NCI-H187 (cell line): ENCODE measurements at places on chromosomes 5 and 9.

- peak; percentile 90 for DNase-seq
Measured at GRCh38 chr5:69414885-69415583, at the start of gene MARVELD2. Gene MARVELD2 (plus strand): TSS chr5:69415116. CDS start chr5:69419386, 4,270 bp downstream.

GRCh38 chr9:79312686-79313421, 258.9 kb upstream of the TLE4 start:
- DNase-seq = no peak

GRCh38 chr9:108296056-108296455, 559.7 kb downstream of the ACTL7B start:
- no peak for DNase-seq

DNA sequence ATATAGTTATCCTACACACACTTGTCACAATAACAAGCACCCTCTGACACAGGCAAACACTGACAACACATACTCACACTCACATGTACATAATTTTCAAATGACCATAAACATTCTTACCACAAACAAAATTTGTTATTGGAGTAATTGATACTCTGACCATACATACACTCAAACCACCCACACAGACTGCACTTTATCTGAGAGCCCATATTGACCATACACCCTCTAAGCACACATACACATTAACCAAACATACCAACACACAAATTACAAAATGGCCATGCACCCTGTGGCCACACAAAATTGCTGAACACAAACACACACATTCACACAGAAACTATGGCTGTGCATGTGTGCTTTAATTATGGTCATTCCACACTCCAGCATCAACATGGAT, 79.1 kb upstream of the FAM120A start:
- DNase-seq = no peak

DNA sequence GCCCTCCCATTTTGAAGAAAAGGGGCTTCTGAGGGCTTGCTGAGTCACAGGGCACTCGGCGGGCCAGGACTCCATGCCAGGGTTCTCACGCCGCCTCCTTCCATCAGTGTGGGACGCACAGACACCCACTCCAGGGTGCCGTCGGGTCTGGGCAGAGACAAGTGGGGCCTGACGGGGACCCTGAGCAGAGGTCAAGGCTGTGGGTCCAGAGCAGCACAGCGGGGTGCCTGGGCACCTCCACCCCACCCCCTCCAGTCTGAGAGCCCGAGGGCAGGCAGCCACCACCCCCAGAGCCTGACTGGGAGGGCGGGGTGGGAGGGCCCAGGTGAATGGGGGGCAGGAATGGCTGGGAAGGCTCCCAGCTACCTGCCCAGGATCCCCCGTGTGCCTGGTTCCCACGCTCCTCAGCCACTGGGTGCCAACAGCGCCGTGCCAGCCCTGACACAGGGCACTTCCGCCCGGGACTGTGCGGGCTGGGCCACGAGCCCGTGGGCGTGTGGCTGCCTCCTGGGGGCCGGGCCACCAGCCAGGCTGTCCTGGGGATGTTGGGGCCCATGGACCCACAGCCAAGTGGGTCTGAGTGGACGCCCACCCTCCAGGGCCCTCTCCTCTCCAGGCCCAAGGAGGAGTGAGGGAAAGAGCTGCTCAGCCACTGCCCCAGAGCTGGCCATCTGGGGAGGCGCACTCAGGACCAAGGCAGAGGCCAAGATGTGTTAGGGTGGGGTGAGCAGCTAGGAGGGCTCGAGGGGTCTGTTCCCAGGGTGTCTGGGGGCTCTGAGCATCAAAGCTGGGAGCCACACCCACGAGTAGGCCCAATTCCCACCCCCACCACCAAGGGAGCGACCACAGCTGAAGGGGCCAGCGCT, 10.1 kb upstream of the NRARP start:
- DNase-seq = no peak

DNA sequence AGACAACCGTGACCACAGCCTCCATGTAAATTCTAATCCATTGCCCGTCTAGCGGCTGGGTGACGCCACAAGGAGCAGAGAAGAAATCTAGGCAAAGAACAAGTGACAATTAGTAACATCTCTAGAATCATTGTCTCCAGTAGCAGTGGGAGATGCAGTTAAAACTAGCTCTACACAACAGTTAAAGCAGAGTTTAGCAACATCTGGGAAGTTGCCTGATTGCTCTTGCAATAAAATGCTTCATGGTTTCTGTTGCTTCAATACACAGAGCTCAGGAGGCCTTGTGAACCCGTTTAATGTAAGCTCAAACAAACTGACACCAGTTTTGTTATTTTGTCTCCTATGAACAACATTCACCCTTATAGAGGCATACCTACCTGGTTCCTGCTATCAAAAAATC, 369.8 kb upstream of the PDE4D start:
- DNase-seq = no peak

DNA sequence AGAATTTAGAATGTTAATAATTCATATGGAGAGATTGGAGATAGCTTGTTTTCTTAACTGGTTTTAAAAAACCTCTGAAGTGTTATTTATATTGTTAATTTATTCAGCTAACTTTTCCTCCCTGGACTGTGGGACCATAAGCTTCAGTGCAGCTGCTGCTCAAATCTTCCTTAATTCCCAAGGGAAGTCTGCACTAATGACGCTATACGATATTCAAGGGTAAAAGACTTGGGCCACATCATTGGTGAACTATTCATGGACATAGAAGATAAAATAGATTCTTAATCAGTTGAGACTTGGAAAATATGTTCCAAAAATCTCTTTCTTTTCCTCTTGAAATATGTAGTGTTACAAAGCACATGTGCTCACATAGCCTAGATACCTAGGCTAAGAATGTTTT, 31.1 kb upstream of the GAS1 start:
- DNase-seq = no peak

DNA sequence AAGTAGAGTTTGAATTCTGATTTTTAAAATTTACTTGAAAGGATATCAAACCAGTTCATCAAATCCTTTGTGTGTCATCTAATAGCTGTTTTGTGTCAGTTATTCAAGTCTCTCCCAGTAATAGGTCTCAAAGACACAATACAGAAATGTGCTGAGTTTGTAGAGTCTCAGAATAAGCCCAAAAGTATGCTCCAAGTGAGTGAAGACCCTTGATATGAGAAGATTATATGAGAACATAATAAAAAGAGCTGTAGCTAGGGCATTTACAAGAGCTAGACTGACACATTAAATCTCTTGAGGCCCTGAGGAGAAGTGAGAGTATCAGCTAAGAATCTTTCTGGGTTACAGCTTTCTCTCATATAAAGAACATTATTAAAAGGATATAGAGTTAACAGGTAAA, 721.0 kb upstream of the ARRDC3 start:
- no peak for DNase-seq

GRCh38 chr5:13252699-13253098, 691.8 kb downstream of the DNAH5 start:
- no peak for DNase-seq

DNA sequence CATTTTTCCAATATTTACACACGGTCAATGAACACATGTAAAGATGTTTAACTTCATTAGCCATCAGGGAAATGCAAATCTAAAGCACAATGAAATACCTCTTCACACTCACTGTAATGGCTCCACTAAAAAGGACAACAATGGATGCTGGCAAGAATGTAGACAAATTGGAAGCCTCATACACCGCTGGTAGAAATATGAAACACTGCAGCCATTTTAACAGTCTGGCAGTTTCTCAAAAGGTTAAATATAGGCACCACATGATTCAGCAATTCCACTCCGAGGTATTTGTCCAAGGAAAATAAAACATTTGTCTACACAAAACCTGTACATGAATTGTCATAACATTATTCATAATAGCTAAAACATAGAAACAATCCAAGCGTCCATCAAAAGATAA, 20.0 kb downstream of the RNF145 start:
- no peak for DNase-seq

DNA sequence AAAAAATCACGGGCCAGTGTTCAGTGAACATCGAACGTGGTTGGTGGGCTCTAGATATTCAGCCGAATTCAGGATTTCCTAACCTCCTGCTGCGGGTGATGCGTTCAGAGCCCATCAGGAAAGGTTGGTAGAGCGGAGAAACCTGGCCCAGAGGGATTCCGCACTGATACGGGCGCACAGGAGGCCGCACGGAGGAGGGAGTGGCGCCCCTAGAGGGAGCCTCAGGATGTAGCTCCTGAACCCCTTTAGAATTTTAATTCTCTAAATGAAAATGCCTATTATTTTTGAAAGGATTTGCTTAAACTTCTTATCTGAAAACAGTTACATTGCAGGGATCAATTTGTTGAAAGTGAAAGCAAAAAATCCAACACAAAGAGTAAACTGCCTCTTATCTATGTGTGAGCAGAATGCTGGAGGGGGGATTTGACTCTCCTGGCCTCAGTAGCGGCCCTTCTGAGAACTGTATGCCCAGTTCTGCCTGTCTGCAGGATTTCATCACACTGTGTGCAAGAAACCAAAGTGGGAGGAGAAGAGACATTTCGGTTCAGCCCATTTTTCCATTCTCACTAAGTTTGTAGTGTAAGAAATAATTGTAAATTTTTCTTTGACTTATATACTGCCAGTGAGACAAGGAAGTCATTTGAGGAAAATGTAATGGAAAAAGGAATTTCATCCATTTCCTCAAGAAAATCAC, 75.9 kb downstream of the TENT4A start:
- no peak for DNase-seq

DNA sequence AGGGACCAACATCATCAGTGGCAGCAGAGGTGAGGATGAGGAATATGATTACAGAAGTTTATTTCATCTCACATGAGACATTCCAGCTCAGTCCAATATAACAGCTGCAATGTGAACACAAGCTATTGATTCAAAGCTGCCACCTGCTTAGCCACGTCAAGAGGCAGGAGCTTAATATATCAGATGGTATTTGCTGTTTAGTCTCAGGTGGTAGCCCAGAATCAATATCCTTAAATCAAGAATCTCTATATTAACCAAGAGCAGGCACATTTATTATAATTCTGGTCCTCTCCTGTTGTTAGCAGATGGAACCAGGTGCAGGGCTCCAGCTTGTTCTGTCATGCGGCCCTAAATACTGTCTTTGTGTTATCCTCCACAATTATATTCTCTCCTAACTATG, 431.6 kb downstream of the ICE1 start:
- no peak for DNase-seq

GRCh38 chr9:123798195-123798594, 131.7 kb downstream of the DENND1A start:
- no peak for DNase-seq

DNA sequence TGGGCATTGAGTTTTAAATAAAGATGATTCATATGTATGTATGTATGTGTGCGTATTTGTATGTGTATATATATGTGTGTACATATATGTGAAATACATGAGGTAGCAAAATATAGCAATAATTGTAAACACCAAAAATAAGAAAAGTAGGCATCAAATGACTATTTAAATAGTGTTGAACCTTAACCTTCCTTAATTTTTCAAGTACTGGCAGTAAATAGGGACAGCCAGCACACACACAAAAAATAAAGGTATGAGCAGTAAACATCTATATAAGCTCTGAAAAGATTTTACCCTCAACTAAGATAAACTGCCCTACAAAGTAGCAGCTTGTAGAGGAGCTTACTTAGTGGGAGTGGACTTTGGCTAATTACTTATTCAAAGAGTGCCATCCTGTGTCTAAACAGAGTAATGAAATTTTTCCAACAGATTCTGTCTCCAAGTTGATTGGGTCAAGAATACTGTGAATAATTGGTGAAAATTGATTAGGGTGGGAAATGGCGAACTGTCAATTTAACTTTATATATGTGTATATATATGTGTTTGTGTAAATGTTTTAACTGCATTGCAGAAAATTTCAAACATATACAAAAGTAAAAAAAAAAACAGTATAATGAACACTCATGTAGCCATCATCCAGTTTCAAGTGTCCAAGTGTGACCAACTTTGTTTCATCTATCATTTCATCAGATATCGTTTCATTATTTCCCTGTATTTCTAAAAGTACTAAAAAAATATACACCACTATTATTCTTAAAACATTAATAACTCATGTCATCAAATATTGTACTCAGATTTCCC, 2.0 kb upstream of the ADAMTS6 start:
- DNase-seq = peak; percentile 10

- DNase-seq = peak; percentile 14
Measured at GRCh38 chr9:130053504-130054324, at the start of gene GPR107. Gene GPR107 (plus strand): TSS chr9:130053906. CDS start chr9:130053933, 27 bp downstream.

GRCh38 chr5:89450149-89450538, 567.2 kb upstream of the MEF2C start:
- no peak for DNase-seq

GRCh38 chr9:126695186-126695585, 81.5 kb downstream of the LMX1B start:
- DNase-seq = no peak

DNA sequence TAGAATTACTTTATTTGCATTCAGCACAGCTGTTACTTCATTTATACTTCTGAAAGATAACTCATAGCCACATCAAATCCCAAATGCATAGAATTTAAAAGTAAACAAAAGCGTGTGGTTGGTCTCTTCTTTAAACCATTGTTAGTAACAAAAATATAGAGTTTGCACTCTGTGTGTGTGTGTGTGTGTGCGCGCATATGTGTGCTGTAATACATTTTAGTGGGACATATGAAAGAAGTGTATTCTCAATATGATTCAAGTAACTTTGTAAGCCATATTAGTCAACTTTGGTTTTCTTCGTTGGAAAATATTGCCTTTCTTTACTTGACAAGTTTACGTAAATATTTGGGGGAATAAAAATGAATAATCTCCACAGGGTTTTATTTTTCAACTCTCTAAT, 106.1 kb upstream of the PRRC1 start:
- DNase-seq = no peak

DNA sequence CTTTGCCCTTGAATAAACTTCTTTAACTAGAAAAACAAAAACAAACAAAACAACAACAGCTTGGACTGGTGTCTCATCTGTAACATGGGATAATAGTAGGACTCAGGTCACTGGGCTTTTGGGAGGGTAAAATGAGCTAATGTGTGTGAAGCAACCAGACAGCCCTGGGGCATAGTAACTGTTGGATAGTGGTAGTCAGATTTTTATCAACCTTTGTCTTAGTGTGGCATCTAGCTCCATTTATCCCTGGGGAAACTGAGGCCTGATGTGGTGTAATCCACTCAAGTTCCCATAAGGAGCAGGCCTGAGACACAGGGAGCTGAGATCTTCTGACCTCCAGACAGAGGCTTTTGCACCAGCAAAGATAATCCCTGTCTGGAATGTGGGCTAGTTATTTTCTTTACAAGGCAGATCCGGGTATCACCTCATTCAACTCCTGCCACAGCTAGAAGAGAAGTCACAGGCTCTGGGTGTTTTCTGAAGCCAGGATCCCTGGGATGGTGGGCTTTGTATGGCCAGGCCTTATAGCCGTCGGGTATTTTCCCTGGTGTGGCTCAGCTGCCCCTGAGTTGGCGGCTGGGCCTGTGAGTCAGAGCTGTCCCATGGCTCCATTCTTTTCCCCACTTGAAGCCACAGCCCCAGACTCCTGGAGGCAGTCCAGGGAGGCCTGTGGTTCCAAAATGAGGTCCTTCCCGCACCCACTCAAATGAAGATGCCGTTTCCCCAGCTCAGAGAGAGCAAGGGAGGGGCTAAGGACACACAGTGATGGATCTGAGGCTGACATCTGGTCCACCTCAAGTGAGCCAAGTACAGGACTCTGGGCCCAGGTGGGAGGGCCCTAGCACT, 26.1 kb upstream of the CSF1R start:
- DNase-seq = no peak

- no peak for DNase-seq
Measured at GRCh38 chr9:4515958-4516375, 25.7 kb downstream of the SLC1A1 start.

- DNase-seq = no peak
Measured at GRCh38 chr9:124290053-124290591, 32.4 kb downstream of the NEK6 start.

- no peak for DNase-seq
Measured at GRCh38 chr9:74120470-74120869, 376.7 kb upstream of the RORB start.

GRCh38 chr5:153504726-153505125, 14.3 kb downstream of the GRIA1 start:
- DNase-seq = no peak

GRCh38 chr5:38500573-38501260, 55.7 kb downstream of the LIFR start:
- no peak for DNase-seq
